Suprapubic skin (tissue), 4 donors: ENCODE measurements at places on chromosomes 1 and 21. TPM values are rescaled to one million over a fixed set of nuclear protein-coding genes. Genes with fewer than 3 reads are reported as not detected.

DNA sequence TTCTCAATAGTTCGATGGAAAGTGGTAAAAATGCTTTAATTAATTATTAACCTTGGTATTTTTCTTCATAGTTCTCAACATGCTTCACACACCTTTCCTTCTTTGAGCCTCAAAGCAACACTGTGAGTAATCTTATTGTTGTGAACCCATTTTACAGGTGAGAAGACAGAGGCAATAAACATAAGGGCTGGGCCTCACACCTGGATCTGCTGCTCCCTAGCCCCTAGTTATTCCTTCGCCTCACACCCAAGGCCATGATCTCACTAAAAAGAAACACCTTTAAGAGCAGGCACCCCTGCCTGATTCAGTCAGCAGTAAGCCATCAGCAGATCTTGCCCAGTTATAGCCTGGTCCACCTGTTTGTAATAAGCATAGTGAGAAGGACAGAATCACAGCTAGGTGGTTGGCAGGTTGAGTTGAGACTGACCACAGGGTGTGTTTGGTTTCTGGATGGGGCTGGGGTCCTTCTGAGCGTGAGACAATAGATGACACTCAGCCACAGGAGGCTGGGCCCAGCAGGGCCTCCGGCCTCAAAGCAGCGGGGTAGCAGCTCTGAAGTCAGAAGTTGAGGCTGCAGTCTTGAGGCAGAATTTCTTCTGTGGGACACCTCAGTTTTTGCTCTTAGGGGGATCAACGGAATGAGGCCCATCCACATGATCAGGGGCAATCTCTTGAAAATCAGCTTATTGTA, 203.9 kb downstream of the RHOU start:
- H3K27me3 ChIP-seq, result no peaks in the 10 kb centered on the region
- H3K36me3 ChIP-seq, result no peaks in the 10 kb centered on the region
- H3K27ac ChIP-seq, result no peak overlapping the region
- DNase-seq, result no peak
- peaks cover 18% of the 10 kb centered on the region for H3K4me1 ChIP-seq

- DNase-seq, result no peak
- no peak overlapping the region for H3K27ac ChIP-seq
- no peaks in the 10 kb centered on the region for H3K4me1 ChIP-seq
- no peak overlapping the region for H3K4me3 ChIP-seq
These were observed 142.3 kb downstream of the PLXNA2 start for GRCh38 chr1:208101661-208102431.

- no peak overlapping the region for H3K4me3 ChIP-seq
- H3K4me1 ChIP-seq, result peaks cover 42% of the 10 kb centered on the region
- H3K27ac ChIP-seq, result peak overlapping the region; percentile 72
- DNase-seq, result no peak
These were observed 221.9 kb downstream of the PBX1 start for GRCh38 chr1:164780863-164781262.

GRCh38 chr1:159142726-159143510, 28.5 kb upstream of the CADM3 start:
- DNase-seq, result no peak
- peaks cover 4% of the 10 kb centered on the region for H3K4me1 ChIP-seq
- peaks cover 38% of the 10 kb centered on the region for H3K27me3 ChIP-seq
- no peak overlapping the region for H3K4me3 ChIP-seq

DNA sequence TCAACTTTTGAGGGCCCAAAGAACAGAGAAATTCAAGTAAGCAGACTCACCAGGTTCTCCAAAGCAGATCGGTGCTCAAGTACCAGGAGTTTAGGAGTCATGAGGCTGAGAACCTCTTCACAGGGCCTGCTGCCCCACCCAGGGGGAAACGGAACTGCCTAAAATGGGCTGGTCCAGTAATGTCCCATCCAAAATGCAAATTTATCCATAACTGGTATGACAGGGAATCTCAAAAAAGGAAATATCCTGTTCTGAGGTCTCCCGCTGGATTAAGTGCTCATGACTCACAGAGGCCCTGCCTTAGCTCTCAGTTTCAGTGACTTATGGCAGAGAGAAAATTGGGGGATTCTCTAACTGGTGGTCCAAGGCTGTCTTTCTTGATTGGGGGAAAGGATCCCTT, 9.3 kb downstream of the SPRR2G start:
- H3K27me3 ChIP-seq, result no peaks in the 10 kb centered on the region
- DNase-seq, result no peak
- H3K36me3 ChIP-seq, result no peaks in the 10 kb centered on the region
- no peak overlapping the region for H3K27ac ChIP-seq
- no peaks in the 10 kb centered on the region for H3K4me1 ChIP-seq

- H3K4me1 ChIP-seq, result no peaks in the 10 kb centered on the region
- H3K36me3 ChIP-seq, result no peaks in the 10 kb centered on the region
- H3K27me3 ChIP-seq, result no peaks in the 10 kb centered on the region
- no peak overlapping the region for H3K27ac ChIP-seq
These were observed 342.5 kb downstream of the DISC1 start for GRCh38 chr1:231969076-231969475.

- no peak overlapping the region for H3K4me3 ChIP-seq
- H3K27ac ChIP-seq, result no peak overlapping the region
- no peaks in the 10 kb centered on the region for H3K27me3 ChIP-seq
- DNase-seq, result no peak
- H3K4me1 ChIP-seq, result no peaks in the 10 kb centered on the region
- peaks cover 86% of the 10 kb centered on the region for H3K36me3 ChIP-seq
These were observed 22.3 kb downstream of the RCOR3 start for GRCh38 chr1:211281320-211282022.

DNA sequence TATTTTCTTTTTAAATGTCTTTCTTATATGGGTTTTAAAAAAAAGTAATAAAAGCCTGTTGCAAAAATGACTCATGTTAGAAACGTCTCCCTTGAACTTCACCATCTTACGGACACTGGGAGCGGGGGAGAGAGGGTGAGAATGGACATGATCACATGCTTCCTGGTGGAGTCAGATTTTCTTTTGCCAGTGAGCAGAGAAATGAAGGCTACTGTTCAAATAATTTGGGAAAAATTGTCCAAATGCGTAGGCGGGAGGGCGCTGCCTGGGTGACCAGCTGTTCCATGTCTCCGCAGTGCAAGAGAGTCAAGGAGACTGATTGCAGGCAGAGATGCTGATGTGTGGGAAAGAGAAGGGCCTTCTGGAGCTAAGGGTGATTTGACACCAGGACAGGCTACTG, 23.1 kb downstream of the EIF2D start:
- DNase-seq, result no peak
- H3K4me3 ChIP-seq, result no peak overlapping the region
- no peaks in the 10 kb centered on the region for H3K27me3 ChIP-seq
- H3K36me3 ChIP-seq, result peaks cover 78% of the 10 kb centered on the region
- peak overlapping the region; percentile 88 for H3K27ac ChIP-seq

GRCh38 chr21:42598159-42598735, 55.2 kb upstream of the PDE9A start:
- H3K36me3 ChIP-seq, result no peaks in the 10 kb centered on the region
- H3K4me3 ChIP-seq, result no peak overlapping the region

GRCh38 chr1:204410688-204411450, 748 bp downstream of the PPP1R15B start:
- DNase-seq, result peak; percentile 88
- peaks cover 35% of the 10 kb centered on the region for H3K4me1 ChIP-seq
- H3K27ac ChIP-seq, result peak overlapping the region; percentile 98
- H3K27me3 ChIP-seq, result no peaks in the 10 kb centered on the region
- H3K4me3 ChIP-seq, result peak overlapping the region; percentile 70

DNA sequence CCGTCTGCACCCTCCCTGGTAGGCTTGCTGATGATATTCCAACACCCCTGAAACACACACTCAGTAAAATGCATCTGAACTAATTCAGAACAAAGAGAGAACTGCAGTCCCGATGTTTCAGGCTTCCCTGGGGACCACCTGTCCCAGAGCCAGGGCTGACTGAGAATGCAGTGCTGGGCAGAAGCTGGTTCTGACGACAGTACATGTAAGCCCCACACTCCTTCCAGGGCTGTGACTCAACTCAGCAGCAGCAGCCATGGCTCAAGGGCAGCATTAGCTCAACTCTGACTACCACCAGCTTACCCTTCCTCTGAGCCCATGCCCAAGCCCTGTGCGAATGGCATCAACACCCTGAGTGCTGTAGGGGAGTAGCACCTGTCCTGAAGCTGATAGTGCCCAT, 56.4 kb upstream of the SIPA1L2 start:
- no peak for DNase-seq
- no peak overlapping the region for H3K4me3 ChIP-seq
- no peaks in the 10 kb centered on the region for H3K36me3 ChIP-seq
- H3K27me3 ChIP-seq, result no peaks in the 10 kb centered on the region
- no peaks in the 10 kb centered on the region for H3K4me1 ChIP-seq
- H3K27ac ChIP-seq, result no peak overlapping the region

The ITSN1 gene
- 23.8 TPM for total RNA-seq

The NTMT2 gene
- total RNA-seq, result not detected

The GBP6 gene
- total RNA-seq, result 0.26 TPM

The CD1B gene
- total RNA-seq, result not detected

The KCNAB2 gene
- total RNA-seq, result 14.9 TPM

The S100A8 gene
- total RNA-seq, result 16.4 TPM

The S100A7 gene
- total RNA-seq, result 5.1 TPM

The FCRL2 gene
- not detected for total RNA-seq

The EPS15 gene
- total RNA-seq, result 57.1 TPM

The CAPZB gene
- 126 TPM for total RNA-seq

The MAB21L3 gene
- total RNA-seq, result 9.7 TPM
